Globus pallidus (tissue), 1 donor: ENCODE measurements at places on chromosomes 4 and X.
A peak's percentile ranks its signal among the peaks of the same experiment; 100 is the strongest.

DNA sequence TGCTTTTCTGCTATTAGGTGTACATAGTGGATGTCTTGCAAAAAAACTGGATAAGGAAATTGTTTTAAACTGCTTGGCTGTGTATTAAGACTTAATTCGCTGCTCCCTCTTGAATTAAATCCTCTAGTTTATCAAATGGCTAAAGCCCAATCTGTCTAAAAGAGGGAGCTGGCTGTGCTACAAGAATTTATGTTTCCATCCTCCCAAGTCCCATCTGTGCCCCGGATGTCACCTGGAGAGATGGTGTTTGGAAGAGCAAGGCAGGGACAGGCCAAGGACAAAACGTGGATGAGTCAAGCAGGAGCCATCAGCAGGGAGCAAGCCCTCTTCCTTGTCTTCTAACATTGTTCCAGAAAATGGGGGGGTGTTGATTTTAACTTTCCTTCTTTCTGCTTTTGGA is 171.3 kb upstream of the LCORL start:
- DNase-seq = no peak

DNA sequence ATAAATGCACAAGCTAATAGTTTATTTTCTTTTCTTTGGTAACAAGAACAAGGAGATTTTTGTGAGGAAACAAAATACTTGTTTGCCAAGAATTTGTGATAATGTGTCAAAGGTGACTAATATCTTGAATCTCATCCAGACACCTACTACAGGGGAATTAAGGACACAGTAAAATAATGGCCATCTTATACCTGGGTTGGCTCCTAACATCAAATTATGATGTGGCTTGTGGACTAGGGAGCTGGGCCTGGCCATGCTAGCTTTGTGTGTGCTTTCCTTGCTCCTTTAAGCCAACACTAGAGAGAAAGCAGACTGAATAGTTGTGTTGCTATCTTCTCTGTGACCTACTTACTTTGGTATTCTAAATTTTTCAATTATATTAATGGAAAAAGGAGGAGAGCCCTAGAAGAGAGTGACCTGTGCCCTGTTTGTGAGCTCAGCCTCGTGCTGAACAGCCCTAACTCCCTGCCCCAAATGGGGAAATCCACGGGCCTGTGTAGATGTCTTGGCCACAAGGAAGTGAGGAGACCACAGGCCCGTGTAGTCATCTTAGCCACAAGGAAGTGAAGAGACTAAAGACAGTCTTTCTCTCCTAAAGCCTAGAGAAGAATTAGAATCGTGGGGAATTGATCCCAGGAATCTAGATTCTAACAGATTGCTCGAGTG is 23.3 kb downstream of the ARHGAP24 start:
- peak; percentile 47 for DNase-seq

- DNase-seq = no peak
These were observed 25.8 kb downstream of the FGFRL1 start for GRCh38 chr4:1036976-1037810.

- DNase-seq = no peak
These were observed 1161.4 kb upstream of the PCDH7 start for GRCh38 chr4:29558789-29559188.
